Stimulated activated CD8-positive, alpha-beta memory T cell treated with anti-CD3 and anti-CD28 coated beads, Interleukin-12 subunit alpha, Interleukin-12 subunit beta, amount 100 ng/mL, for 1 hour (primary cell): ENCODE measurements at places on chromosomes 2 and 18.

- DNase-seq, result no peak
Observed at GRCh38 chr2:240501531-240501991, 56.2 kb downstream of the ANKMY1 start.

DNA sequence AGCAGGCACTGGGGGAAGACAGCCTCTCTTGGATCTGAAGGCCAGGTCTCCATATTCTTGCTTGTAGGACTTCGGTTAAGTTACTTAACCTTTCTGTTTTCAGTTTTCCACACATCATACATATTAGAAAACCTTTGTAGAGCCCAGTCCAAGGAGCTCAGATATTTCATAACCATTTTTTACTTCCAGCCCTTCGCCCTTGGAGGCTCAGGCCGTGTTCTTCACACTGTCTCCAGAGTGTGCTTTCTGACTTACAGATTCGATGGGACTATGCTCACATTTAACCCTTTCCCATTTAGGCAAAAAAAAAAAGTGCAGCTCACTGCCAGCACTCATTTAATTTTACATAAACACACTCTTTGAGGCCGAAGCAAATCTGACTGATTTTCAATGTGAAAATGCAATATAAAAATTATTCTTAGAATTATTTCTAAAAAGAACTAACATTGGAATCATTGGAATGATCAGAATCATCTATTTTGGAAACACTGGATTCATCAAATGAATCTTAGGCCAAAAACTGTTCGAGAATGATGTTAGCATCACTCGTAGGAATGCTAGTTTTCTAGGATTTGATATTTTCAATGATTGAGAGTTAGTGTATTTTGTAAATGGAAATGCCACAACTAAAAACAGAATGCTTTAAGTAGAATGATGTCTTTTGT, 55.0 kb downstream of the MTHFD2 start:
- DNase-seq, result no peak

- no peak for DNase-seq
Observed at GRCh38 chr2:219010162-219010756, 17.0 kb upstream of the CRYBA2 start.

GRCh38 chr18:59268721-59269562, 4.3 kb downstream of the RAX start:
- no peak for DNase-seq

DNA sequence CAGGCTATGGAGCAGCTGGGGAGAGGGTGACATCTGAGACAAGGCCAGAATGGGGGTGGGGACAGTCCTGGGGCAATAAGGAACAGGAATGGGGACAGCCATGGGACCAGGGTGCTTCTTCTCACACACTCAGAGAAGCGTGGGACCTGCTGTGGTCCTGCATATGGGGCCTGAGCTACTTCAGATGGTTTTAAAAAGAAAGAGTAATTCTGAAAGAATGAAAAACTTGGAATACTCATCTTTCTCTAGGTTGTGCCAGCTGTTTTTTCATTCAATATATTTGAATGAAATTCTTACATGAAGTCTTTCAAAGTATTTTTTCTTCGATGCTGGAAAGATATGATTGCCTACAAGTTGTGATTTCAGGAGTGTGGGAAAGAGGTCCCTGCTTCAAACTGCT, 227.5 kb upstream of the APCDD1 start:
- no peak for DNase-seq

- no peak for DNase-seq
Observed at GRCh38 chr2:226420646-226421045, 379.0 kb downstream of the IRS1 start.

DNA sequence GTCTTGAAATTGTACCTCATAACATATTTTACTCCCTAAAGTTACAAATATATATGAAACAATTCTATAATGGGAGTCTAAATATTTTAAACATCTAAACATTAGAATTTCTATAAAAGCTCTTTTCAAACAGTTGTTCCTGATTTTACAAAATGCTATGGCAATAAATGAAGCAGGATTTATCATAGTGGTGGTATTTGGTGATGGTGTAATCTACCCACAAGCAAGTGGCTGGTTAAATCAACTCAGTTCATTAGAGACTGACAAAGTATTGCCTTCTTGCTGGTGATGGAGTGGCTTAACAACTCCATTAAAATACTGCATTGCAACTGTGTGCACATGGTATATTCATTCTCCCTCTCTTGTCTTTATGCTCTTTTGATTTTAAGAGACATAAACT, 138.9 kb downstream of the PMAIP1 start:
- DNase-seq, result no peak

DNA sequence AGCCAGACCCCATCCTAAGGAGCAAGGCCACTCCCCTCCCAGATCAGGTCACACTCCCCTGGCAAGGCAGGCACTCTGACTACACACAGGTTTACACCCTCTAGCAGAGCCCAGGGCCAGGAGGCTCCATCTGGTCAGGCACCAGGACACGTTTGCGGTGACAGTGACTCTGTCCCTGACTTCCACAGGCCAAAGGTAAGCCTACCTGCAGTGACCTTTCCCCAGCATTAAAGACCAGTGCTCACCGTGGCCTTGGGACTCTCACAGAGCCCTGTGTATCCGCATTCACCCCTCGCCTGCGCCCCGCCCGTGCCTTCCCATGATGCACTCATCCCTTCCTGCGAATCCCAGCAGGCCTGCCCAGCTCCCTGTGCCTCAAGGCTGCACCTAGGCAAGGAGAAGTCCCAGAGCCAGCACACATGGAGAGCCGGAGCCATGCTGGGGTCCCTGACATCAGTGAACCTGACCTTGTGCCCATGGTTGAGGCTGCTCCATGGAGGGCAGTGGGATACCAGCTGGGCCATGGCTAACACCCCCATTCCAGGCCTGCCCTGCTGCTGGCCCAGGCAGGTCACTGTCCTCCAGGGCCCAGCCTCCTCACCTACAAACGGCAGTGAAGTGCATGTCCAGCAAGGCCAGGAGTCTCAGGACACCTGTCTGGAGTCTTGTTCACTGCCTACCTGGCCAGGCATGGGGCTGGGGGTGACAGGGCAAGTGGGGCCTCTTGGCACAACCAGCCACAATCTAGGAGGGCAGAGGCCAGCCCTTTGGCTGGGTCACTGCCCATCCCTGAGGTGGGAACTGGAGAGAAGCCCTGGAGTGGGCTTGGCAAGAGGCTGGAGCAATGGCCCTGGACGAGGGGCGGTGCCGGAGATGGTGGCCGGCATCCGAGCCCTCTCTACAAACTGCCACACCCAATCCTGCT, 3.0 kb downstream of the NEURL3 start:
- DNase-seq, result no peak

DNA sequence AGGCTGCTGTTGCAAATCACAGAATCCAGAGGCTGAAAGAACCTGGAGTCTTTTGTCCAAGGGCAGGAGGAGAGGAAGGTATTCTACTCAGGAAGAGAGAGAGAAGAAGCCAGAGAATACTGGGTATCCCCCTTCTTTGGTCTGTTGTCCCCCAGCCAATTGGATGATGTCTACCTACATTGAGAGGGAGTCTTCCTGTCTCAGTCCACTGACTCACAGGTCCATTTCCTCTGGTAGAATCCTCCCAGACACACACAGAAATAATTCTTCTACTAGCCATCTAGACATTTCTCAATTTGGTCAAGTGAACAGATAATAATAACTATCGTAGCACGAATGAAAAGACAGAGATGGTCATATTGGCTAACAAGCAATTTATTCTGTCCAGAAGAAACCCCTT, 416.4 kb upstream of the UBE2E3 start:
- DNase-seq, result no peak

DNA sequence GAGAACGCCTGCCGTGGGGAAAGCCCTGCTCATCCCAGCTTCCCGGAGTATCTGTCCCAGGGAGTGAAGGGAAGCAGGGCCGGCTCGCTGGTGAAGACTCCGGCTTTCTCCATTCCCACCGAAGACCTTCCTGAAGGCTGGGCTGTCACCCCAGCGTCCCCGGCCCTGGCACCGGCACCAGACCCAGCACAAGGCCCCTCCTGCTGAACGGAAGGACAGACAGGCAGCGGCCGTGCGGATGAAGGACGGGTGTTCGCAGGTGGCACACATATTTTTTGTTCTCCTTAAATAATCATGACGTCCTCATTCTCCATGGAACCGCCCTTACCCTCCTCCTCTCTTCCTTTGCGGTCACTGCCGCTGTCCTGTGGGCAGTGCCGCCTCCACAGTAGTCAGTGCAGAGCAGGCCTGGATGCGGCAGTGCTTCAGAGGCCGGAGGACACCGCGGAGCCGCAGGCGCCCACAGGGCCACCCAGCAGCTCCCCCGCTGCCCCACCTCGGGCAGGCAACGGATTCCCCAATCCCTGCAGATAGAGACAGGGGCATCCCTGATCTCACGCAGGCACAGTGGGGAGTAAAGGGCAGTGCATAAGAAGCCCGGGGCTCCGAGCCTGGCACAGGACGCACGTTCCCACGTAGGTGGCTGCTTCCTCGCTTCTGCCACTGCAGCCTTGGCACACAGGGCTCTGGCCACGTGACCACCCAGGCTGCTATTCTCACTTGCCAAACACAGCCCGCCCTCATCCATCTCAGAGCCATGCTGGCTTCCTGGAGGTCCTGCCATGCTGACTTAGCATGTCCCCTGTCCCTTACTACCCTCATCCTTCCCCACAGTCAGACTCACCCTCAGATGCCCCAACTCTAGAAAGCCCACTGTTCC, 229.7 kb downstream of the EIPR1 start:
- no peak for DNase-seq

DNA sequence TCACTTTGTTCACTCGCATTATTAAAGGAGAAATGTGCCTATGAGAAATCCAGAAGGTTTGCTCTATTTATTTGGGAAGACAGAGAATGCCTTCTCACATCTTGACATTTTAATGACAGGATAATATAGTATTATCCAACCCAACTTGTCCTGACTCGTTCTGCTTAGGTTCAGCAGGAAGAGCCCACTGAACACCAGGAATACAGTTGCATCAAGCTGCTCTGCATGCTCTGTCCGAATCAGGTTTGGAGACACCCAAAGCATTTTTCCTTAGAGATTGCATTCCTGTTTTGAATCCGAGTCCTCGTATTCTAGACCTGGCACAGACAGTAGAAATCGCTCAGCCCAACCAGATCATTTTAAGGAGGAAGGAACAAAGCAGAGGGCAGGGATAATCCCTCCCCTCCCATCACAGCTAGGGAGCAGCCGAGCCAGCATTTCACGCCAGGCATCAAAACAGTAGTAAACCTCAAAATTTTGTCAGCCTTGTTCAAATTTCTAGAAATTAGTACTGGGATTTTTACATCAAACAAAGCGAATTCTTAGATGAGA, 837.4 kb upstream of the ID2 start:
- no peak for DNase-seq

DNA sequence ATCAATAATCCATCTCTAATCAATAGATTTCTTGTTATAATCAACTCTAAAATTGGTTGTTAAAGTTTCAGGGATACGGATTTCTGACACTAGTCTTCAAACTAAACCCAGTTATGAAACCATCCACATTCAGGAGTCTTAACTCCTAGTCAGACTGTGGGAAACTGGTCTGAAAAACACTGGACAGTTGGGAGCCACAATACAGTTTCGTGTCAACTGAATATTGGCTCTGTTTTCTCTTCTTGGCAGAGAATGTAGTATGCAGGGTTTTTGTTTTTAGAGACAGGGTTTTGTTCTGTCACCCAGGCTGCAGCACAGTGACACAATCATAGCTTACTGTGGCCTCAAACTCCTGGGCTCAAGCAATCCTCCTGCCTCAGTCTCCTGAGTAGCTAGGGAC, 123.1 kb downstream of the RTTN start:
- no peak for DNase-seq

- no peak for DNase-seq
Observed at GRCh38 chr2:34552337-34552736, 953.2 kb upstream of the FAM98A start.

DNA sequence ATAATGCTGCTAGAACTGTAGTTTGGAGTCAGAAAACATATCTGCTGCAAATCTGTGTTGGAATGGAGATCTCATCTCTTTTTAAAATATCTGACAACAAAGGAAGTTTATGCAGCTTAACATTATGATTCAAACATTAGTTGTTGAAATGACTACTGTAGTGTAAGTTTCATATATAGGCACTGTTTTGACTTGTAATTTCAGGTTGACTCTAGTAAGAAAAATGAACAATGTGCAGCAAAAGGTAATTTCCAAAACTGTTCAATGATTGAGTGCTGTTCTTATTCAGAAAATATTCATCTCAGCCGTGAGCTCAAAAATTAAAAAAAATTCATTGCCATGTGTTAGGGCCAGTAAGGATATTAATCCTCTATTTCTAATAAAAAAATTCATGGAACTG, 48.5 kb downstream of the CCDC138 start:
- no peak for DNase-seq

- no peak for DNase-seq
Observed at GRCh38 chr18:79399275-79400081, 3.7 kb downstream of the NFATC1 start.

GRCh38 chr2:182416191-182416590, 10.6 kb downstream of the PDE1A start:
- DNase-seq, result no peak

GRCh38 chr2:232085826-232086425, 124.4 kb downstream of the DIS3L2 start:
- no peak for DNase-seq
